ENCODE measurements at places on chromosomes 13 and 19.
A peak's percentile ranks its signal among the peaks of the same experiment; 100 is the strongest.

- no peaks in the 10 kb centered on the region for H3K27me3 ChIP-seq
- peaks cover 6% of the 10 kb centered on the region for H3K36me3 ChIP-seq
- DNase-seq = no peak
- H3K27ac ChIP-seq = no peak overlapping the region
- peaks cover 4% of the 10 kb centered on the region for H3K4me1 ChIP-seq
These were observed 5.4 kb upstream of the ARGLU1 start for GRCh38 chr13:106573284-106573846.

DNA sequence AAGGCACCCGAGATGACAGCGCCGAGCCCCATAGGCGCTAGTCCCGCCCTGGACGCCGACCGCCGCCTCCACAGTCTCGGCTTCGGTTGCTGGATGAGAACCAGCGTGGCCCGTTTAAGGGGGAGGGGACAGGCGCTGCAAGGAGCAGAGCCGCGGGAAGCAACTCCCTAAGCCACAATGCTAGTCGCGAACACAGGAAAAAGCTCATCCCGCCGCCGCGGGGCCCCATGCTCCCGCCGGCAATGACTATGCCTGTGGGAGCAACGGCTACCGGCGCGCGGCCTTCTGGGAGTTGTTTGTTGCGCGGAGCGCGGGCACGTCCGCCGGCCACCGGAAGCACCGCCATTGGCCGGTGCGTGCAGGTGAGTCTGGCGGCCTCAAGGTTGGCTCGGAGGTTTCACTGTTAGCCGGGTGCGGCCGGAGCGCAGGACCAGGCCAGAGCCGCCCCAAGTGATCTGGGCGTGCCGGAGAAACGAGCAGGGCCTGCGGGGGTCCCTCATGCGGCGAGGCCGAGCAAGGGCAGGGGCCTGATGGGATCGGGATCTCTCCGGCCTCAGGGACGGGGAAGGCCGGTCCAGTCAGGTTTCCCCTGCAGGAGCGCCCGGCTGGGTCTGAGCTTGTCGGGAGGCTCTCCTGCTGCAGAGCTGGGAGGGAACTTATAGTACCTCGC, at the start of gene ZNF544:
ZNF544 (plus strand) TSS at position 330 of the 670 bp plus-strand sequence. CDS start 15,110 bp downstream, outside the sequence.
- H3K27me3 ChIP-seq = no peaks in the 10 kb centered on the region
- peaks cover 24% of the 10 kb centered on the region for H3K36me3 ChIP-seq
- H3K4me1 ChIP-seq = peaks cover 19% of the 10 kb centered on the region
- peak within 1 kb of the TSS; percentile 95 for H3K4me3 ChIP-seq
- H3K27ac ChIP-seq = peak within 1 kb of the TSS; percentile 96

DNA sequence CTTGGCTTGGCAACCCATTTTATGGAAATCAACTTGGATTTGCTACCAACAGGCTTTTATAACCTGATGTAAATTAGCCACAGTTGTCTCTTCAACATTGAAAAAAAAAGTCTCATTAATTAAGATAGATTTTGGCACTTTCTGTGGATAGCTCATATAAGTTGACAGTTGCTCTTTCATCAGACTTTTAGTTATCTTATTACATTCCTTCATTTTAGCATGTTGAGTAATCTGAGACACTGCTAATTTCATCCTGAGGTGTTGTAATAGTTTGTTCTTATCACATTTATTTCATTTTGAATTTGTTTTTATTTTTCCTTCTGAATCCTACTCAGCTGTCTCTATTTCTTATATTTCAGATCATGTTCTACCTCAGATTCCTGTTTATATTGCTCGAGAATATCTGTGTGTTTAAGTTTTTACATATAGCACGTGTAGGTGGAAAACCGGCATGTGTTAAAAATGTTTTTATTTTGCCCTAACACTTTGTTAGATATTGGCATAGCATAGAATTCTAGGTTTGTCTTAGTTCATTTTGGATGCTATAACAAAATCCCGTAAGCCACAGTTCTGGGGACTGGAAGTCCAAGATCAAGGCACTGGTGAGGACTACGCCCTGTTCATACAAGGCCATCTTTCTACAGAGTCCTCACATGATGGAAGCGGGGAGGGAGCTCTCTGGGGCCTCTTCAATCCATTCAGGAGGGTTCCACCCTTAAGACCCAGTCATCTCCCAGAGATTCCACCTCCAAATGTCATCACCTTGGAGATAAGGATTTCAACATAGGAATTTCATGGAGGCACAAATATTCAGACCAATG, 239.4 kb downstream of the COL4A1 start:
- no peaks in the 10 kb centered on the region for H3K27me3 ChIP-seq
- no peaks in the 10 kb centered on the region for H3K36me3 ChIP-seq
- DNase-seq = no peak
- H3K4me3 ChIP-seq = no peak overlapping the region

GRCh38 chr19:29702161-29702962, 12.7 kb downstream of the C19orf12 start:
- H3K4me3 ChIP-seq = no peak overlapping the region
- peaks cover 6% of the 10 kb centered on the region for H3K4me1 ChIP-seq
- DNase-seq = no peak
- peaks cover 46% of the 10 kb centered on the region for H3K36me3 ChIP-seq

GRCh38 chr19:50398675-50399367, 14.7 kb downstream of the POLD1 start:
- no peaks in the 10 kb centered on the region for H3K27me3 ChIP-seq
- peaks cover 1% of the 10 kb centered on the region for H3K4me1 ChIP-seq
- no peak overlapping the region for H3K4me3 ChIP-seq
- peaks cover 12% of the 10 kb centered on the region for H3K36me3 ChIP-seq

GRCh38 chr13:76692346-76692745, 193.9 kb downstream of the KCTD12 start:
- no peaks in the 10 kb centered on the region for H3K4me1 ChIP-seq
- no peak for DNase-seq
- H3K27ac ChIP-seq = no peak overlapping the region
- no peak overlapping the region for H3K4me3 ChIP-seq
- H3K27me3 ChIP-seq = peaks cover 14% of the 10 kb centered on the region
- H3K36me3 ChIP-seq = no peaks in the 10 kb centered on the region

- H3K4me1 ChIP-seq = no peaks in the 10 kb centered on the region
- no peaks in the 10 kb centered on the region for H3K36me3 ChIP-seq
- H3K4me3 ChIP-seq = no peak overlapping the region
- no peak overlapping the region for H3K27ac ChIP-seq
- DNase-seq = no peak
These were observed 66.8 kb upstream of the UBAC2 start for GRCh38 chr13:99133848-99134247.

DNA sequence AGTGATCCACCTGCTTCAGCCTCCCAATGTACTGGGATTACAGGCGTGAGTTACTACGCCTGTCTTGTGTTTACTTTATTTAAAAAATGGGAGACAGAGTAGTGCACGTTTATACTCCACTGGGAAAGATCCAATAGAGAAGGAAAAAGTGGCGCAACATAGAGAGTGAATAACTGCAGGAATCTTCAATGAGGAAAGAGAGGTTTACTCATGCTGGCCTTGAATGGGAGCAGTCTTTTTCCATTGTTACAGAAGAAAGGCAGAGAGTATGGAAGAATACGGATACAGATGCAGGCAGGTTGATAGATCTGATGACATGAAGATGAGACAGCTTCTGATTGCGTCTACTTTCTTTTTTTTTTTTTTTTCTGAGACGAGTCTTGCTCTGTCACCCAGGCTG, 4.6 kb upstream of the WDFY2 start:
- H3K27me3 ChIP-seq = no peaks in the 10 kb centered on the region
- H3K4me3 ChIP-seq = no peak overlapping the region
- H3K27ac ChIP-seq = no peak overlapping the region
- peaks cover 3% of the 10 kb centered on the region for H3K4me1 ChIP-seq
- no peak for DNase-seq

- H3K36me3 ChIP-seq = peaks cover 19% of the 10 kb centered on the region
- no peak overlapping the region for H3K27ac ChIP-seq
- no peak overlapping the region for H3K4me3 ChIP-seq
These were observed 7.0 kb downstream of the NTN5 start for GRCh38 chr19:48665786-48666185.

GRCh38 chr19:35216833-35217648, 11.5 kb downstream of the FAM187B start:
- no peaks in the 10 kb centered on the region for H3K27me3 ChIP-seq
- peaks cover 16% of the 10 kb centered on the region for H3K36me3 ChIP-seq
- no peak overlapping the region for H3K4me3 ChIP-seq

GRCh38 chr13:62022369-62022768, 606.7 kb upstream of the PCDH20 start:
- no peak overlapping the region for H3K27ac ChIP-seq
- H3K36me3 ChIP-seq = no peaks in the 10 kb centered on the region
- no peak for DNase-seq
- H3K27me3 ChIP-seq = no peaks in the 10 kb centered on the region

GRCh38 chr19:49114630-49115363, 627 bp downstream of the LIN7B start:
- H3K27ac ChIP-seq = peak overlapping the region; percentile 6
- H3K36me3 ChIP-seq = peaks cover 6% of the 10 kb centered on the region
- DNase-seq = peak; percentile 16
- H3K4me1 ChIP-seq = peaks cover 31% of the 10 kb centered on the region
- H3K27me3 ChIP-seq = no peaks in the 10 kb centered on the region

DNA sequence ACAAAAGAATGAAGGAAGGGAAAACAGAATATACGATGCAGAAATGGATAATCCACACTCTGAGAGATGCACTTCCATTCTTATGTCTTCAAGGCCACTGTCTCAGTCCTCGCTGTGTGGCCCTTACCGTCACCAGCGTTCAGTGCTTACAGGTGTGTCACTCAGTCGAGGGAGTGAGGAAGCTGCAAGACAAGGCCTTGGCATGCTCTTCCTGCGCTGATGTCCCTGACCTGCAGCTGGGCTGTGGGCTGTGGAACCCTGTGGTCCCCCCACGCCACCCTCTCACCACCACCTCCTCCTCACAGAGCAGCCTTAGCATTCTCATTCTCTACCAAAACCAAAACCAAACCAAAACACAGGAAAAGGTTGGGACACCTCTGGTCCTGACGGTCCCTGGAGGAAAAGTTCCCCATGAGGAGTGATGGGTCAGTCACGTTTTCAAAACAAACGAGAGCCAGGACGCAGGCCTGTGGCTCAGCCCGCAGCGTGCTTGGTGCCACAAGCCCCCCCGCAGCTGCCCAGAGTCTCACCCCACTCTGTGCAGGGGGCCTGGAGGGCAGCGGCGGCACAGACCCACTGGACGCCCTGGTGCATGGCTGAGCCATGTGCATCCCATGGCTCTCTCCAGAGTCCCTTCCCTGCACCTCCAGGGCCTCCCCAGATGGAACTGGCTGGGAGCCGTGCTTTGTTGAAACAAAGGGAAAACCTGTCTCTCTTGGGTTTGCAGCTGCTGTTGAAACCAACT, 48.2 kb upstream of the GPR183 start:
- peak overlapping the region; percentile 99 for H3K27ac ChIP-seq
- peaks cover 82% of the 10 kb centered on the region for H3K4me1 ChIP-seq
- peaks cover 65% of the 10 kb centered on the region for H3K36me3 ChIP-seq
- no peaks in the 10 kb centered on the region for H3K27me3 ChIP-seq

DNA sequence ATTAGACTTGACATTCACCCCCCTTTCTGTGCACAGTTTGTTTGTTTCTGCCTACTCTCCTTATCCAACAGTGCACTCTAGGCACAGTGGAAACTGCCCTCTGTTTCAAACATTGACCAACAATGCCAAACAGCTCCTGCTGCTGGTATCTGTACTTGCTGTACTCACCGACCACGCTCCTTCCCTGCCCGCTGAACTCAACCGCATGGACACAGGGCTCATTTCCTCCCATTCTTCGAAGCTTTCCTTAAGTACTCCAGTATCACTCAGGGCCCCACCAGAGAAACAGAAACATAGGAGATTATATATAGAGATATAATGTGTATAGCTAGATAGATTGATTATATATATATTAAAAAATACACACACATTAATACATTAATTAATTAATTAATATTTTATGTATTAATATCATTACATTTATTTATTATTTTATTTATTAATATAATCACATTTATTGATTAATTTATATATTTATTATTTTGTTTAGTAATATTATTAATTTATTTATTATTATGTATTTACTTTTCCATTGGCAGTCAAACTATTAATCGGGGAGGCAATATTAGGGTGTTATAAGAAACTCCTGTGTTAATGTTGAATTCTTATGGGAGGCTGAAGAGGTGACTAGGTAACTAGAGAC, 1528.2 kb downstream of the EFNB2 start:
- H3K4me3 ChIP-seq = no peak overlapping the region
- no peaks in the 10 kb centered on the region for H3K27me3 ChIP-seq
- H3K36me3 ChIP-seq = no peaks in the 10 kb centered on the region
- no peak overlapping the region for H3K27ac ChIP-seq
- no peak for DNase-seq

DNA sequence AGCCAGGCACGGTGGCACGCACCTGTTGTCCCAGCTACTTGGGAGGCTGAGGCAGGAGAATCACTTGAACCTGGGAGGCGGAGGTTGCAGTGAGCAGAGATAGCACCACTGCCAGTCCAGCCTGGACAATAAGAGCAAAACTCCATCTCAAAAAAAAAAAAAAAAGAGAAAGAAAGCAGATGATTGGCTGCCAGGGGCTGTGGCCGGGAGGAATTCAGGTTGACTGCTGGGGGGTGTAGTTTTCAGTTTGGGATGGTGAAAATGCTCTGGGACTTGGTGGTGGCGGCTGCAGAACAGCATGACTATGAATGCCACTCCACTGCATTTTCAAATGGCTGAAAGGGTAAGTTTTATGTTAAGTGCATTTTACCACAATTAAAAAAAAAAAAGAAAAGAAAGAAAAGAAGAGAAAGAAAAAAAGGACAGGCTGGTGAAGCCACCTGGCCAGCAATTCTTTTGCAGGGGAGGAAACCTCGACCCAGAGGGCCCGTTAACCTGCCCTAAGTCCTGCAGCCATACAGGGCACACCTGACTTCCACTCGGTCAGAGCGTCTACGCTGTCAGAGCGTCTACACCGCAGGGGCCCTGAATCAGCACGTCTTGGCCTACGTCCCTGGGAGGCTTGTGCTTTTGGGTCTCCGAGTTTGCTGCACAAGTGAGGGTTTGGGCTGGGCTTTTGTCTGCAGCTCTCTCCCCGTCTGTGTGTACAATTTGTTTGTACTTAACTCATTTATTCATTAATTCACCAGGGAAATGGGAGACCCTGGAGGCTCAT, 3.6 kb downstream of the ISOC2 start:
- no peak for DNase-seq
- no peak overlapping the region for H3K27ac ChIP-seq
- peaks cover 12% of the 10 kb centered on the region for H3K36me3 ChIP-seq
- H3K4me3 ChIP-seq = no peak overlapping the region
- H3K27me3 ChIP-seq = peaks cover 12% of the 10 kb centered on the region
- peaks cover 17% of the 10 kb centered on the region for H3K4me1 ChIP-seq

- no peak for DNase-seq
- peak overlapping the region; percentile 93 for H3K4me3 ChIP-seq
- peak overlapping the region; percentile 88 for H3K27ac ChIP-seq
- H3K27me3 ChIP-seq = no peaks in the 10 kb centered on the region
These were observed 806 bp upstream of the ZNF837 start for GRCh38 chr19:58381460-58382212.

DNA sequence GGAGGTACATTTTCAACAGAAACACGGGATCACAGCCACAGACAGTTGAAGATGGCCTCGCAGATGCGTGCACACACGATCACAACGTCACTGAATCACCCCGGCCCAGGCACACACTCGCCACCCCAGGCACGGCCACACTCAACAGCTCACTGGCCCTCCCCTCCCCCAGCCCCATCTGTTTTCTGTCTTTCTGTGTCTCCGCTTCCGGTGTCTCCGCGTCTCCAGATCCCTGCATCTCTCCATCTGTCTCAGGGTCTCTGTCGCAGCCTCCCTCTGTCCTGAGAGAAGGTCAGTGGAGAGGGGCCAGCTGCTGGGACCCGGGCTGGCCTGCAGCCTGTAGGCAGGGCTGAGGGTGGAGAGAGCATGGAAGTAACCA, 3.8 kb upstream of the ATP1A3 start:
- H3K4me1 ChIP-seq = peaks cover 25% of the 10 kb centered on the region
- H3K36me3 ChIP-seq = peaks cover 5% of the 10 kb centered on the region
- H3K4me3 ChIP-seq = no peak overlapping the region
- no peak for DNase-seq
- H3K27ac ChIP-seq = no peak overlapping the region
